CD4-positive, alpha-beta T cell treated with Interferon gamma for 1 hour (primary cell): ENCODE measurements at places on chromosomes 13 and 19.

DNA sequence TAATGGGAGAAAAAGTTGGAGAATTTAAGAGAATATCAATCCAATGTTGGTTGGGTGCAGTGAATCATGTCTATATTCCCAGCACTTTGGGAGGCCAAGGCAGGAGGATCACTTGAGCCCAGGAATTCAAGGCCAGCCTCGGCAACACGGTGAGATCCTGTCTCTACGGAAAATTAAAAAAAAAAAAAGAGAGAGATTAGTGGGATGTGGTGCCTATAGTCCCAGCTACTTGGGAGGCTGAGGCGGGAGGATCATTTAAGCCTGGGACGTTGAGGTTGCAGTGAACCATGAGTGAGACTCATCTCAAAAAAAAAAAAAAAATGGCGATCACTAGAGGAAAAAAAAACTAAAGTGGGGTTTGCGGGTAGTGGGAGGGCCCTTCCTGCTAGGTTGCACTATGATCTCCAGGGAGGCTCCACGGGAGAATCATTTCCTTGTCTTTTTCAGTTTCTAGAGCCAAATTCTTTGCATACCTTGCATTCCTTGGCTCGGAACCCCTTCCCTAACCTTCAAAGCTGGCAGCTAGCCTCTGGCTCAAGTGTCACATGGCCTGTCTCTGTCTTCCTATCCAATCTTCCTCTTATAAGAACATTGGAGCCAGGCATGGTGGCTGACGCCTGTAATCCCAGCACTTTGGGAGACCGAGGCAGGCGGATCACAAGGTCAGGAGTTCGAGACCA lies 5.8 kb upstream of the ERCC2 start:
- DNase-seq: no peak

- no peak for DNase-seq
Measured at GRCh38 chr13:89518289-89519077, 1829.0 kb upstream of the MIR17HG start.

GRCh38 chr19:17966129-17966483 lies 801 bp upstream of the KCNN1 start:
- DNase-seq: no peak

DNA sequence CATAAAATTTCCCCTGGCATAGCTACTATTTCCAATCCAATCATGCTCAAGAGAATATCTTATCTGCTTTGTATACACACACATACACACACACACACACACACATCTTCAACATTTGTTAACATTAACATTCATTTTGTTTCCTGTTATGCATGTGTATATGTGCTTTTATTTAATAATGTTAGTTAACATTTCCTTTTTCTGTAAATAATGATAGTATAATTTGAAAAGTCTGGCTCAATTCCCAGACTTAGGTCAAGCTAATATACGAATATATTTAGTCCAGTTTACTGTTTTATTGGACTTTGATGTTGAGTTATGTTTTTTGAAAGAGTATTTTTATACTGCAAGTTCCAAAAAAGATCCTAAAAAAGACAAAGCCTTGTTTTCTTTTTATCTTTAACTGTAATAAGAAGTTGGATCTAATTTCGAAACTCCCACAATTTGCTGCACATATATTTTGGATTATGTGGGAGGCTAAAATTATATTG lies 1072.4 kb downstream of the EFNB2 start:
- DNase-seq: no peak

GRCh38 chr19:32309711-32310390 lies 35.6 kb upstream of the ZNF507 start:
- DNase-seq: no peak

GRCh38 chr19:55676383-55676782 lies 1.4 kb downstream of the EPN1 start:
- no peak for DNase-seq
